Activated CD4-positive, alpha-beta T cell treated with anti-CD3 and anti-CD28 coated beads, Interleukin-2, amount 50 U/mL, for 1 hour (primary cell): ENCODE measurements at places on chromosomes 5 and 9.

GRCh38 chr5:126780165-126780827 lies 3.4 kb downstream of the LMNB1 start:
- peak; percentile 35 for DNase-seq

DNA sequence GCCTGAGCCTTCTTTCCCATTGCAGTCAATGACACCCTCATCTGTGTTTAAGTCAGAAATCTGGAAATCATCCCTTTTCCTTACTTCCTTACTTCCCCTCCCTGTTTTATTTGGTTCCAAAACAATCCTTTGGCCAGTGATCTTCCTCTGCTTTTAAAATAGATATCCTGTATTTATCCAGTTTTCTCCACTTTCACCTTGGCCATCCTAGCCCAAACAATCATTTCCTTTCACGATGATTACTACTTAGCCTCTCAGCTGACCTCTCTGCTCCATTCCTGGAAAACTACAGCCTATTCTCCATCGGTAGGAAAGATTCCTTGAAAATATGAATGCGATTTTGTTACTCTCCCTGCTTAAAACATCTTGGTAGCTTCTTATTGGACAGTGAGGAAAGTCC lies 565.4 kb downstream of the TLR4 start:
- DNase-seq: no peak

DNA sequence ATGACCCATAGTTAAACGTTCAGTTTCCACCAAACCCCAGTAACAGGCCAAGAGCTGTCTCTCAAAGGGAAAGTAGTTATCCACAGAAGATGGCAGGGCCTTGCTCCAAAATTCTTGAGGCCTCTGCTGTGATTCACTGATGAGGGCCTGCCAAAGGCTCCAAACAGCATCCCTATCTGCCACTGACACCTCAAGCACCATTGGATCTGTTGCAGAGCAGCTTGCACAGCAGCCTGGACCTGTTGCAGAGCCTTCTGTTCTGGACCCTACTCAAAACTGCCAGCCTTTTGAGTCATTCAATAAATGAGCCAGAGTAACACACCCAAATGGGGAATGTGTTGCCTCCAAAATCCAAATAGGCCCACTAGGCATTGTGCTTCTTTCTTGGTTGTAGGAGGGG lies 741.5 kb upstream of the RGMB start:
- DNase-seq: no peak

DNA sequence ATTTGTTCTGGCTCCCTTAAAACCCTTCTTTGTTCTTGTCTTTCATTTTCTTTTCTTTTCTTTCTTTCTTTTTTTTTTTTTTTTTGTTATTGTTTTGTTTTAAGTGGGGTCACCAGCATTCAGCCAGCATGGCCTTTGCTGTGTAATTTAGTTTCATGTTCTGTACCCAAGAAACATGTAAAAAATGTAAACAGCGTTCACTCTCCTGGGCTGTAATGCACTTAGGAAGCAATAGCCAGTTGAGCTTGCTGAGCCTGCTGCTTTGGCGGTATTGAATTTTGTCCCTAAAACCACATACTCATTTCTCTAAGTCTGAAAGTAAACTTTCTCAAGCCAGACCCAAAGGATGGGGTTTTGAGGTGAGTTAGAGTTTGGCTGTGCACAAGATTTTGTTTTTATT lies 158.6 kb downstream of the PAPPA start:
- no peak for DNase-seq
